ENCODE measurements at places on chromosomes 1 and 21.

GRCh38 chr1:167634435-167634834 is 4.4 kb downstream of the RCSD1 start:
- no peak for DNase-seq

DNA sequence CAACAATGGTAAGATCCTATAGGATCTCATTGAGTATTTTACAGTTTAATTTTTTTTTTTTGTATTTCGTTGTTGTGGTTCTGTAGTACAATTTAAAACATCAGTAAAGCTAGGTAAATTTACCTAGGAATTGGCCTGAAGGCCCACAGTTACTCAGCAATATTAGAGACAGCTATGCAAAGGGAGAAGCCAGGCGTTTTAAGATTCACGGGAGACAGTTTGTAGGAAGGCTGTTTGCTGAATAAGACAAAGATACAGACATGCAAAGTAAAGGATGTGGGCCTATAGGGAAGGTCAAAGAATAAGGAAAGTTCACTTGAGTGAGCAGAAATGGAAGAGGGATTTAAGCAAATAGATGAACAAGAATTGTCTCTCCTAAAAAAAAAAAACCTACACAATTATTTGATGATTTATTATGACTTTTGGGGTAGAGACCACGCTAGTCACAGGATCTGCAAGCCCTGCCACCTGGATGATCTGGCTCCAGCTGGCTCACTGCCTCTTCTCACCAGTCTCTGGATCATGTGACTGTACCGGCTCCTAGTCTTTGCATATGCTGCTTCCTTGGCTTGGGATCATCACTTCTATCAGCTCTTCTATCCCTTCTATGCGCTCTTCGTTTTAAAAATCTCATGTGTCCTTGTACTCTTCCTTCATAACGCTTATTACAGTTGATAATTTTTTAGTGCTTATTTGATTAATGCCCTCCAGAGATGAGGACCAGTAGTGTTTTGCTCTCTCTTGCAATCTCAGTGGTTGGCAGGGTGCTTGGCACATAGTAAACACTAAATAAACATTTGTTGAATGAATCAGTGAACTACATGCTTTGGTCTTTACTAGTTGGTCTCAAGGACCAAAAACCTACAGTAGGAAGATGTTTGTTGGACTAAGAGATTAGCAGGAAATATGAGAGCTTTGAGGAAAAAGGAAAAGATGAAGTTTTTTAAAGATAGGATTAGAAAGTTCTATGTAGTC is 14.1 kb downstream of the DYRK1A start:
- DNase-seq, result no peak

DNA sequence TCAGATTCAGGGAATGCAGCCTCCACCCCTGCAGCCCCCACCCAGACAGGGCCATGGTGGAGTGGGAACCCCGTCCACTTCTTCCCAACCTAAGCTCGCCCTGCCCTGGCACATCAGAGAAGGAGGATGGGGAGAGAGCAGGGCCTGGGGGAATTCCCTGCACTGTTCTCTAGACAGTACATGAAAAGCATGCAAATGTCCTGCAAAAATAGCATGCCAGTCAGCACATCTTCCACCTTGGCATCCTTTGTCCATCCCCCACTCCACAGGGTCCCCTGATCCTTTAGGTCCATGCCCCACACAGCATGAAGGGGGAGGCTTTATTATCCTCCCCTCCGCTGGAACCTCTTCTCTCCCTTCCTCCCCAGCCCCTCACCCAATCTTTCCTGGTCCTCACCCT is 35.0 kb upstream of the RD3 start:
- peak; percentile 50 for DNase-seq

DNA sequence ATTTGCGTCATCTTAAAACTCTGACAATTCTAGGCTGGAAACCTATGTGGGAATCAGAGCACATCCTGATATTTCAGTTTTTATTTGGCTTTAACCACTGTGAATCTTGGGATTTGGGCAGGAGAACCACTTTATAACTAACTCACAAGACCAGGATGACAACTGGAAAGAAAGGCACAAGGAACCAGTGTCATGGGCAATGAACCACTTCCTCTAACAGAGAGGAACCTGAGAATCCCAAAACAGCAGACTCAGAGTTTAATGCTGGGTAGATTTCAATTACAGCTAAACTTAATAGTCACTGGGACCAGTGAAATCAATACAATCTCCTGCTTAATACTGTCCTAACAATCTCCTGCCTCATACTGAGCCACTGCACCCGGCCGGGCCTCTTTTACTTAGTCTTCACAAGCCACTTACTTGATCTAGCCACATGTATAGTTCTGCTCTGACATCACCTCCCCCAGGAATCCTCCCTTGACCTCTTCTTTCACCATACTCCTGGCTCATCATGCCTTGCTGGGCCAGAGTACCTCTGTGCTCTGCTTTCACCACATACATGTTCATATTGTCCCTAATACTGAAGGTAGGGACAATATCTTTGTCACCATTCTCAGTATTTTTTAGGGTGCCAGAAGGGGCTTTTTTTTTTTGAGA is 20.2 kb upstream of the SLFNL1 start:
- DNase-seq, result no peak

- DNase-seq, result no peak
Observed at GRCh38 chr1:214494706-214495105, 56.7 kb downstream of the PTPN14 start.

- no peak for DNase-seq
Observed at GRCh38 chr1:15616373-15617172, 685 bp upstream of the DDI2 start.

DNA sequence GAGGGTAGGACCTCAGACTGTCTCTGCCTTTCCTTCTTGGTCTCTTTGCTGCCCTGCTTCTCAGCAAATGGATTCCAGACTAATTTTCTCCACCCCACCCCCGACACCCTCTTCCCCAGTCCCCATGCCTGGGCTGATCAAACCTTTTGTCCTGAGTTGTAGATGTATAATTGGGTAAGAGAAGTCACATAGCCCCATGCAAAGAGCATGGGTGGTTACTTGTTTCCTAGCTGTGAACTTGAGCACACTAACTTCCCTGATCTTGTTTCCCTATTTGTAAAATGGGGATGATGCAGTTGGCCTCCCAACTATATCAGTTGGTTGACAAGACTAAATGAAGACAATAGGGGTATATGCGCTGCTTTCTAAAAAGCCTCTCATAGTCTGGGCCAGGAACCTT is 9.2 kb downstream of the PADI6 start:
- no peak for DNase-seq

DNA sequence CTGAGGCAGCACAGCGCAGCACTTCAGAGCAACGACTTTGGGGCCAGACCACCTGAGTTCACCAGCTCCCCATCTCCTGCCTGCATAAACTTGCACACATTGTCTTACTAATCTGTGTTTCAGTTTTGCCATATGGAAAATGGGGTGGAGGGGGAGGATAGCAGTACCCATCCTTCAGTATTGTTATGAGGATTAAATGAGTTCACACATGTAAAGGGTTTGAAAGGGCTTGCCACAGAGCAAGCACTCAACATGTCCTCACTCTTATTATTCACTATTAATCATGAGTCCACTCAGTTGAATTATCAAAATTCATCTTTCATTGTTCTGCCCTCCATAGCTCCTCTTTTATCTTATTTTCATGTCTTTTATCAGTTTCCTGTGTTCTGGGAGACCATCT is 40.1 kb upstream of the BMP8B start:
- DNase-seq, result no peak

- DNase-seq, result no peak
Observed at GRCh38 chr1:78799926-78800325, 150.3 kb downstream of the IFI44 start.

GRCh38 chr1:1433804-1434130 is 1.7 kb upstream of the VWA1 start:
- DNase-seq, result no peak
